ENCODE measurements at places on chromosomes 11 and 22. TPM values are rescaled to one million over a fixed set of nuclear protein-coding genes. Genes with fewer than 3 reads are reported as not detected.
A peak's percentile ranks its signal among the peaks of the same experiment; 100 is the strongest.

MAPK8IP1 gene
- 34.1 TPM for total RNA-seq

CRYBA4 gene
- not detected for total RNA-seq

DNA sequence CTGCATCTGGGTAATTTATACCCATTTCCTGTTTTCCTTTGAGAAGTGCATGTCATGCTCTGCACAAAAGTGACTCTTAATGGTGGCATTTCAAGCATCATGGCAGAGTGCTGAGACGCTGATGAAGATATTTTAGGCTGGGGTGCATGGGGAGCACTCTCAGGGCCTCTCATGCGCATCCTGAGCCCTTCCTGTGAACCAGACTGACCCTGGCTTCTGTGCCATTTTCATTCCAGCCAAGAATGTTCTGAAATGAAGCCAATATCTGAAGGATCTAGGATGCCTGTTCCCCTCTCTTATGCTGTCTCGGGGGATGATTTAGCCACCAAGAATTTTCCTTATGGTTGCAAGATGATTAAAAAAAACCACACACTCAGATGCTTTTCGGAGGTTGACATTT is 61.5 kb downstream of the MIAT start:
- no peak for DNase-seq

DNA sequence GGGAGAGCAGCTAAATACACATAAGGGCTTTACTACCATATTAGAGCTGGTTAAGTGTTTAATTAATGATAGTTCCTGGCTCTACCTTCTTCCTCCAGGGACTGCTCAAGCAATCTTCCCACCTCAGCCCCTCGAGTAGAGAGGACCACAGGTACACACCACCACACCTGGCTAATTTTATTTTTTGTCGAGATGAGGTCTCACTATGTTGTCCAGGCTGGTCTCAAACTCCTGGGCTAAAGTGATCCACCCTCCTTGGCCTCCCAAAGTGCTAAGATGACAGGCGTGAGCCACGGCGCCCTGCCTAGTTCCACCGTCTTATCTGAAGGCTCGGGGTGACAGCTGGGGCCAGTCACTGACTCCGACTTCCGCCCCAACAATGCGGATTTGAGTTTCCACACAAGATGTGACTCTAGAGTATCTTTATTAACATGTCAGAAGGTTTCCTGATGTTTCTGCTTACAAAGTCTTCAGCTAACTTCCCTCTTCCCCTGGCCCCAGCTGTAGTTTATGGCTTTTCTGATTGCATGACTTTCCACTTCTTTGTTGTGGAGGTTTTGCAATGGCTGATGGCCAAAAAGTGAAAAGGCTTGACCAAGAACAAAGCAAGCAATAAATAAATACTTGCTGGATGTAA is 16.8 kb downstream of the TPST2 start:
- no peak for DNase-seq

DNA sequence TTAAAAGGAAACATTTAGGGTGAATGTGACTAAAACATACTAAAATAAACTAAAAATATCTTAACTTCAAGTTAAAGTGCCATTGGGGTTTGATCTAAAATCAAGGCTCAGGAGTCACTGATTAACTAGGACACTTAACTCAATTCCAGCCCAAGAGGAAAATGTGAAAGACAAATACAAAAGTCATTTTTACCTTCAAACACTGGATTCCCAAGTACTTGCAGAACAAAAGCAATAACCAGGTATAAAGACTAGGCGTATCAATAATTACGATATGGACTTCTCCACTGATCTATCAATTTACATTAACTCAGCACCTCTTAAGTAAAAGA is 15.6 kb downstream of the ALKBH8 start:
- no peak for DNase-seq

GRCh38 chr11:130449996-130450769 is 1.7 kb downstream of the ADAMTS15 start:
- peak; percentile 98 for DNase-seq

- no peak for DNase-seq
Observed at GRCh38 chr11:2908130-2908529, 21.1 kb downstream of the PHLDA2 start.
